ENCODE measurements at places on chromosomes 4 and X.

DNA sequence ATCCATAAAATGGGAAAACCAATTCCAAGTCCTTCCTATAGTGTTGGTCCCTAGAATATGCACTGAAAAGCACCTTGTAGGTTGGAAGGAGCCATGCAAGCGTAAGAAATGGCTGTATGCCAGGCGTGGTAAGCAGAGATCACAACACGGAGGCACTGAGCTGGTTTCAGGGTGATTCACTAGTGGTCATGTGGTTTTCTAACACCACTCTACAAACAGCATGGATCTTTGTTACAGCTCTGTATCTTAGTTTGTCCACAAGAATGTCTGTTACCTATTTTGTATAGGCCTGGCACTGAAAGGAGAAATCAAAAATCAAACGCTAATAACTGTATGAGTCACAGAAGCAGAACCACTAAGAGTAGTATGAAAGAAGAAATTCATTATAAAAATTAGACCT lies 71.9 kb downstream of the MAGEB17 start:
- DNase-seq = no peak

GRCh38 chrX:20951016-20951810 lies 423.0 kb upstream of the CNKSR2 start:
- no peak for DNase-seq

DNA sequence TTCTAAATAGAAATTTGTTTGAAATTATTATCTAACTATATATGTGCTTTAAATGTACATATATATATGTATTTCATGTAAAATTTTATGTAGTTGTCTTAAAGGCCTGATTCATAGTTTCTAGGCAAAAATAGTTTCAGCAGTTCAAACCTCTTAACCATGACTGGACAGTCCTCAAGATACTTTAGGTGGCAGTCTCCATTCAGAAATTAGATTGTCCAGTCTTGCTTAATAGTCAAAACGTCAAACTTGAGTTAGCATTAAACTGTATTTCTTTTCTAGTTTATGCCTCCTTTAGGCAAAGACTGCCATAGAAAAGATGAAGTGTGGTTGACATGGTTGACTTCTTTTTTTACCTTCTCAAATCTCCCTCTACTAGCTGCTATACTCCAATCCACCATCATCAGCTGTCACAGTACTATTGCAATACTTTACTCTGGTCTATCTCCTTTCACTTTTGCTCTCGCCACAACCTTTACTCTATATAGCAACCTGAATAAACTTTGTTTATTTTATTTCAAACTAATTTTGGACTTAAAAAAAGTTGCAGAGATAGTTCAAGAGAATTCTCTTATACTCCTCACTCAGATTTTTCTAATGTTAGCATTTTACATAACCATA lies 395.6 kb upstream of the DIPK2B start:
- DNase-seq = no peak

- DNase-seq = no peak
Measured at GRCh38 chr4:126768338-126768737, 864.4 kb upstream of the INTU start.

- no peak for DNase-seq
Measured at GRCh38 chrX:12805333-12805732, 14.1 kb downstream of the PRPS2 start.

- no peak for DNase-seq
Measured at GRCh38 chr4:128279624-128280225, 7.9 kb downstream of the PGRMC2 start.

DNA sequence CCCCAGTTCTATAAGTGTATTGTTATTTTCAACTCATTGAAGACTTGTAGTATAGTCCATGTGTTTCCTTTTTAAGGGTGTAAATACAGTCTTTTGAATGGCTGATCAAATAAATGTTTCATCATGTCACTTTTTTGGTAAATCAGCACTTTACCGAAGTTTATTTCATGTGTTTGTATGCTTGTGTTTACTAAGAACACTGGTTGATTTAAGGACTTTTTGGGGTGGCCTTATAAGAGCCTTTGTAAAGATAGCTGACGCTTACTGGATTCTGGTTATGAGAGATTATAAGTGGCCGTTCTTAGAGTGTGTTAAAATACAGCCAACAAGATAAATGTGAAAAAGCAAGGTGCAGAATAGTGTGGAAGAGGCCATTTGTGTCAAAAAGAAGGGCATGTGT lies 2.6 kb downstream of the UBE2K start:
- no peak for DNase-seq

GRCh38 chr4:185576962-185577950 lies 41.9 kb upstream of the PDLIM3 start:
- no peak for DNase-seq

DNA sequence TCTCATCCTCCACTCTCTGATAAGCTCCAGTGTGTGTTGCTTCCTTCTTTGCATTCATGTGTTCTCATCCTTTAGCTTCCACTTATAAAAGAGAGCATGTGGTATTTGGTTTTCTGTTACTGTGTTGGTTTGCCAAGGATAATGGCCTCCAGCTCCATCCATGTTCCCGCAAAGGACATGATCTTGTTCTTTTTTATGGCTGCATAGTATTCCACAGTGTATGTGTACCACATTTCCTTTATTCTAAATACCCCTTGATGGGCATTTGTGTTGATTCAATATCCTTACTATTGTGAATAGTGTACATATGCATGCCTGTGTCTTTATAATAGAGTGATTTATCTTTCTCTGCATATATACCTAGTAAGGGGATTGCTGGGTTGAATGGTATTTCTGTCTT lies 155.1 kb downstream of the DCK start:
- no peak for DNase-seq

DNA sequence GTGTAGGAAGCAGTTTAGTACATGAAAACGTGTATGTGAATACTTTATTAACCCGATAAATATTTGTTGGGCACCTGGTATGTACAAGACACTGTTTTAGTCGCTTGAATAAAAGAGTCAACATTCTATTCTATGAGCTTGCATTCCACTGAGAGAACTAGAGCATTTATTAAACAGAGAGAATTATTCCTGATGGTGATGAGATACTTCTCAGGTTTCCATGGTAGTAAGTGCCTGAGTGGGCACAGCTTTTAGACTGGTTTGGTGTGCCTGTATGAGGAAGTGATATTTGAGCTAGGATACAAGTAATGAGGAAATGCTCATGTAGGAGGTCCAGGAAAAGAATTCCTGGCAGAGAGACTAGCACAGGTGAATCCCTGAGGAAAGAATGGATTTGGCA lies 94.2 kb downstream of the ATP10D start:
- DNase-seq = no peak

- DNase-seq = no peak
Measured at GRCh38 chr4:56739066-56739777, 58.1 kb upstream of the HOPX start.

DNA sequence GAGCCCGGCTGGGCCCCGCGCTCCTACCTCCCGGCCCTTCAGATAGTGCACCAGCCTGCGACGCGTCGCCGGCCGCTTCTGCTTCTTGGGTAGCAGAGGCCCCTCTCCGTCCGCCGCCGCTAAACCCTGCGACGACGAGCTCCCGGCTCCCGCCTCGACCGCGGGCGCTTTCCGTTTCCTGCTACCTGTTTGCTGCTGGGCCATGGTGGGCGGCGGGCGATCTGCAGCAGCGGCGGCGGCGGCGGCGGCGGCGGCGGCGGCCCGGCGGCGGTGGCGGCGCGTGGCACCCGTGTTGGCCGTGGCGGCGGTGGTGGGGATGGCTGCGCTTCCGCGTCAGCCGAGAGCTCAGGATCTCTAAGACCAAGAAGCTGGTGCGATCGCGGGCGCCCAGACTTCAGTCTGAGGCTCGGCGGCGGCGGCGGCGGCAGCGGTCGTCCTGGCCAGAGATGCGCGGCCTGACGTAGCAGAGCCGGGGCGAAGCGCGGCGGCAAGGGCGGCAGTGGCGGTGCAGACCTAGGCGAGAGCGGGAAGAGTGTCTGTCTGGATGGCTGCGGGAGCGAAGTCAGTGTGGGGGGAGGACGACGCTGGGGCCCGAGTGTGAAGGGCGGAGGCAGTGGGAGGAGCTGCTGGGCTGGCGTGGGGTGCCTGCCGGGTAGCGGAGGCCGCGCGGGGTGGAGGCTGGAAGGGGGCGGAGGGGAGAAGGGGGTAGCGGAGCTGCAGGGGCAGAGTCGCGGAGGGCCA lies at the start of gene DCAF12L2:
Gene DCAF12L2, minus strand, starts transcription at position 569 of the 741 bp plus-strand sequence. Its CDS starts 365 bp downstream, at position 204.
- no peak for DNase-seq

Measured in activated T-helper 9 cell treated with anti-CD3 and anti-CD28 coated beads, Interleukin-2, amount 50 U/mL, for 16 hours (primary cell).